ENCODE measurements at places on chromosomes 6 and 20. TPM values are rescaled to one million over a fixed set of nuclear protein-coding genes. Genes with fewer than 3 reads are reported as not detected.

- DNase-seq = no peak
These were observed 174.5 kb downstream of the CD83 start for GRCh38 chr6:14292119-14292518.

GRCh38 chr20:58236612-58237317 lies 8.3 kb upstream of the ANKRD60 start:
- DNase-seq = peak; percentile 83

GRCh38 chr6:166949528-166950442 lies 6.6 kb downstream of the RNASET2 start:
- no peak for DNase-seq

DNA sequence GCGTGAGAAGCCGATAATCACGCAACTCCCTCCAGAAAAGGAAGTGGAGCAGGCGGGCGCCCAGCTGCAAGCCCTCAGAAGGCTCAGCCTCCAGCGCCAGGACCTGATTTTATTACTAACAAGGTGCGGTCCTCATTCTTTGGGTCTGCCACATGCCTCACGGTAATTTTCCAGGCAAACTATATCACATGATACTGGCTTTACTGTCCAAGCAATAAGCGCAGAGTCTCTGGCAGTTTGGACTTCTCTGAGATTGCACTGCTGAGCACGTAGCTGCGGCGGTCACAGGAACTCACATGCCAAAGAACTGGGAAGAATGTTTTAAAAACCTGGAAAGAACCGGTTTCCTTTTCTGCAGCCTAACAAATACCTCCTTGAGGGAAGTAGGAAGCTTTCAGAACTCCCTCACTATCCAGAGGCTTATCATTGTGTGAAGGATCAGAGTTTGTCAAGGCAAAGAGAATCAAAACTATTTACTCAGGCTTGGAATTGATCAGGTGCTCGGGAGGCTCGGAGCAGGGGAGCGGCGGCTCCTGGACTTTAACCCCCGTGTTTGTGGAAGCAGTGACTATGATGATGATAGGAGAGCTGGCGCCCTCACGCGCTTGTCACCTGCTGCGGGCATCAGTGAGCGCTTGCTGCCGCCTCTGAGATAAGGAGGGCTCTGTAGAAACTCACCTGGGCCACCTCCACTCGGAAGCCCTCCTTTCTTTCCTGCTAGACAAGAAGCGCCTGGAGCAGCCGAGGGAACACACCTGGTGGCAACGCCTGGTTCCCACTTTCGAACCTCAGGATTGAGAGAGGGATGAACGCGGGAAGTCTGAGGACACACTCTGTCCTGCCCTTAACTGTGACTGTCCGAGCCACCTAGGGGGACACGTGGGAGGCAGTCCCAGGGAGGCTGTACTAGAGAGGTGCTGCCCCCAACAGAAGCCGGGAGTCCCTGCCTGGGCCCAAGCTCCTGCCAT lies 27.2 kb upstream of the SYNJ2 start:
- DNase-seq = peak; percentile 61

DNA sequence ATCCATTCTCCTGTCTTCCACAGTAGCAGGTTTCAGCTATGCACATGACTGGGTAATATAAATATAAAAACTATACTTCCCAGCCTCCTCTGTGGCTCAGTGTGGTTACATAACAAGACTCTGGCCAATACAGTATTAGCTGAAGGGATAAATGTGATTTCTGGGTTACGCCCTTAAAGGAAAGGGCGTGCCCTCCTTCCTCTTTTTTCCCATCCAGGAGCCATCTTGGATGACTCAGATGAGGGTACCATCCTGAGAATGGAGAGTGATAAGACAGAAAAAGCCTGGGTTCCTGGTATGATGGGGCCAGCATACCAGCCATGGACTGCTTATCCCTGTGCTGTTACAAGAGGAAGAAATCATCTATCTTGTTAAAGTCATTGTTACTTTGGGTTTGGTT lies 123.3 kb downstream of the NFATC2 start:
- DNase-seq = no peak

- no peak for DNase-seq
These were observed 10.3 kb downstream of the BPIFA1 start for GRCh38 chr20:33246077-33246476.

SCP2D1 gene
- not detected for polyA plus RNA-seq

DNA sequence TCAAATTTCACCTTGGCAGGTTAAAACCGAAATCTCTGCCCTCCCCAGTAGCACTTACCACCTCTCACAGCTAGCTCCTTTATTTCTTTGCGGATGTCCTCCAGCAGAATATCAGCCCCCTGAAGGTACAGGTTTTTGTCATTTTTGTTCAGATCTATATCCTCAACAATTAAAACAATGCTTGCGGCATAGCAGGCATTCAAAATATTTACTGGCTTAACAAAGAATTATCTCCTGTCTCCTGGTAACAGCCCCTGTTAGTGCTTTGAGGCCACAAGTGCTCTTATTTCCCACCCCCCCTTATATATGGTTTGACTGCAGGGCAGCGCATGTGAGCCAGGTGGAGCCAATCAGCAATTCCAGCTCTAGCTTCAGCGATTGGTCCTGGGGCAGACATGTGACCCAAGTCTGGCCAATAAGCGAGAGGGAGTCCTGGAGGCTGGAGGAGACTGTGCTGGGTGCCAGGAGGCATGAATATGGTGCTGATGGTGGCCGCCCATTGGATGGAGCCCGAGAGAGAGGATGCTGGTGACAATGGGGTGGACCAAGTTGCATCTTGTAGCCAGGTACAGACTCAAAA lies 21.0 kb downstream of the SULF2 start:
- no peak for DNase-seq

GRCh38 chr6:44831002-44831610 lies 443.6 kb downstream of the CDC5L start:
- DNase-seq = no peak

- no peak for DNase-seq
These were observed 192.3 kb downstream of the DLL1 start for GRCh38 chr6:170098428-170099170.

MYLK2 gene
- 54.0 TPM for polyA plus RNA-seq

- DNase-seq = peak; percentile 91
These were observed 24.5 kb downstream of the TSPYL4 start for GRCh38 chr6:116229287-116229913.

- DNase-seq = no peak
These were observed 598 bp upstream of the SOX4 start for GRCh38 chr6:21592953-21593352.

DNA sequence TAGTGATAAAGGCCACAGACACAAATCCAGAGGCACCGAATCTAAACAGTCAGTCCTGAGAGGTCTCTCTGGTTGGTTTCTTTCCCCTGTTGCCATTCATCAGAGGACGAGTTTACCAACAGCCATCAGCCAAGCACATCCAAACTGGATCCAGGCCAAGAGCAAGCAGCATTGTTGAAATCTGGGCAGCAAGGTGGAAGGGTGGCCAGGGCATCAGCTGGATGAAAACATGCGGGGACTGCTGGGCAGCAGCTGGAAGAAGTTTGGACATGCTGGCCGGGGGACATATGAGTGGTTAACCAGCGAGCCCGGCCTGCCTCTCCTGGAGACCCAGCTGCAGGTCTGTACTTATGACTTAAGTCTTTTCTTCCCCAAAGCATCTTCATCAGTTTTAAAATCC lies at the start of gene SMIM28:
Gene SMIM28 (plus strand): TSS at position 62 of the 400 bp plus-strand sequence. CDS start 168 bp downstream, at position 230.
- no peak for DNase-seq

CST4 gene
- polyA plus RNA-seq = not detected

IP6K3 gene
- polyA plus RNA-seq = 38.8 TPM

DNA sequence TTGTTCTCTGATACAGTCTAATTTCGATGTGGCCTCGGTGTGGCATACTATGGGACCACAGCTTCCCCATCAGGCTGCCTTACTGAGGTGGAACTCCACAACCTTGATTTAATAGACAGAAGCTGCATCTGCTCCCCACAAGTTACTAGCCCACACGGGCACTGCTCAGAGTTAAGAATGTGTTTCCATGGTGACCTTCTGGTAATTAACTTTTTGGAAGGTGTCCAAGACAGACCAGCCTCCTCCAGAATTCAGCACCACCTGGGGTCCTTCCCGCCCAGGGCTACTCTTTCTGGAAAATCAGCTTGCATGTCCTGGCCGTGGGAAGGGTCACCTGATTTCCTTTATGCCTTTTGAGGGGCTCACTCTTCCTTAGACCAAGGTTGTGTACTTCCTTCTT lies 48.7 kb upstream of the CDH4 start:
- DNase-seq = no peak

IPCEF1 gene
- 2.0 TPM for polyA plus RNA-seq

- DNase-seq = no peak
These were observed 60.9 kb upstream of the ZFAND3 start for GRCh38 chr6:37758647-37759046.

TRDN gene
- polyA plus RNA-seq = 189 TPM

DNA sequence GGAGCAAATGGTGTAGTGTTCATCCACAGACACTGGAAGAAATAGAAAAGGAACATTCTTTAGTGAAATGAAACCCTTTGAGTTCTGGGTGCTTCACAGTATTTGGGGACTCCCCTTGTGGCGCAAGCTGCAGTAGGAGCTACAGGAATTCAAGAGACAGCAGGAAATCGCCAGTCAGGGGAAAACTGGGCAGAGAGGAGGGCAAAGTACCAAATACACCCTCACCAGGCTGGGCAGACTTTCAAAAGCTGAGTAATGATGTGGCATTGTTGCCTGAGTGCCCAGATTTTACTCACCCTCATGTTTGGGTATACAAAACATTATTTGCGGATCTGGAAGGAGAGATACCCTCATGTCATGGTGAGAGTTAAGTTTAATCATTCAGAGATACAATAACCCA lies 97.9 kb downstream of the SOD2 start:
- no peak for DNase-seq

- no peak for DNase-seq
These were observed 69.0 kb upstream of the STXBP5 start for GRCh38 chr6:147135211-147135681.

LTB gene
- polyA plus RNA-seq = 1.5 TPM

DNA sequence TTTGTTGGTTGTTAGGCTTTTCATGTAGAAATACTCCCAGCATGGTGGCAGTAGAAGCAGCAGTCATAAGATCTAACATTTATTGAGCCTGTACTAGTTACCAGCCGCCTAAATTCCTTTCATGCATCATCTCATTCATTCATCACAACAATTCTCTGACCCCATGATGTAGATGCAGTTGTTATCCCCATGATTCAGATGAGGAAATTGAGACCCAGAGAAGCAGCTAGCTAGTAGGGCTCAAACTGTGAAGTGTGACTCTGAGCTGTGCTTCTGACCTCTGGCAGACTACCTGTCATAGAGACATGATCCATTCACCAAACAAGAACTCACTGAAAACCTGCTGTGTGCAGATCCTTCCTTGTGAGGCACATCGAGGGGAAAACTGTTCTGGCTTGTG lies 16.9 kb downstream of the RREB1 start:
- no peak for DNase-seq

DNA sequence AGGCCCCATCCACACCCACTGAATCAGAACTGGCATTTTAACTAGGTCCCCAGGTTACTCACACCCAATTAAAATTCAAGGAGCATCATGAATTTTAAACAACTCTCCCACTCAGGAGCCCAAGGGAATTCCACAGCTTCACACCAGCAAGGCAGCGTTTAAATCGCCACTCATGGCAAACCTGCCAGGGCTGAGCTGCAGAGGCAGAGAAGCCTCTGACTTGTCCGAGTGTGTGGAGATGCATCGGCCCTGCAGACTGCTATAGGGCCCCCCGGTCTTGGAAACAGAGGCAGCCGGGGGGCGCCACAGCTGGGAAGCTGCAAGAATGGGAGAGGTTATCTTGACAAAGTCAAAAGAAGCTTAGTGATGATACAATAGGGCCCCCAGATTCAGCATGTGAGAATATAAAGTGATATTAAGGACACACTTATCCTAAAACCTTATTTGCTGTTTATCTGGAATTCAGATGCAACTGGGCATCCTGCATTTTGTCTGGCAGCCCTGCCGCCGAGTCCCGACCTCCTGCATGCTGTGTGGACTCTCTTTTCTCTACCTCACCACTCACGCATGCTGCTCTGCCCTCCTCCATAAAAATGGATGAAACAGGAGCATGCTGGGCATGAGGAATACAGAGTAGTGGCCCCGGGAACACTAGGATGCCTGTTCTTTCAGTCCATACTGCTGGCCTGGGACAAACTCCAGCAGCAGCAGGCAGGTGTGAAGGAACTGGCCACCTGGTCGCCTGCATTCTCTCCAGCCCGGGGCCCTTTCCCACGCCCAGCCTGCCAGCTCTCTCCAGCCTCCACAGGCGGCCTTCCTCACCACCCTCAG lies 126.1 kb downstream of the PXDC1 start:
- no peak for DNase-seq

ZKSCAN4 gene
- polyA plus RNA-seq = 6.1 TPM

- no peak for DNase-seq
These were observed 1.9 kb upstream of the ULBP1 start for GRCh38 chr6:149961728-149962425.

- DNase-seq = no peak
These were observed 137.6 kb upstream of the RIN2 start for GRCh38 chr20:19620446-19620845.

RAB22A gene
- polyA plus RNA-seq = 13.5 TPM

ETV7 gene
- not detected for polyA plus RNA-seq

GRCh38 chr6:157861814-157862213 lies 38.8 kb downstream of the SNX9 start:
- DNase-seq = no peak

- peak; percentile 36 for DNase-seq
These were observed 43.2 kb upstream of the CRISP1 start for GRCh38 chr6:49909563-49909962.

DNA sequence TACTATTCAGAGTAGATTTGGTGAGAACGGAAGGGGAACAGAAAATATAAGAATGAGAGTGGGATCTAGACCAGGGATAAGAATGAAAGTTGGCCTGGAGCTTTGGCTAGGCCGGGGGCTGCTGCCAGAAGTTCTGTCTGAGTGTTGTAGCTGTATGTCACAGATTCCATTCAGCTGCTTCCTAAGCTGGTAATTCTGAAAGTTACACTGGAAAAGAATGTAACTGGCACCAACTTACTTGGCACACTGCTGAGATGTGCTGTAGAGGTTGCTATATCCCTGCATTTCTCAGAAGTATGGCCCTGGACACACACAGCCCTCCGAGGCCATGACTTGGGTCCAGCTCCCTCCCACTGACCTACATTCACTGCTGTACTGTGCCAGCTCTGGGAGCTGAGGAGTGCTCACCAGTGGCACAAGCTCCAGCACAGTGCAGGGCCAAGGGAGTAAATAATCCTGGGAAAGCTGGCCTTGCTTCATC lies 25.8 kb upstream of the TMEM217 start:
- peak; percentile 85 for DNase-seq

DNA sequence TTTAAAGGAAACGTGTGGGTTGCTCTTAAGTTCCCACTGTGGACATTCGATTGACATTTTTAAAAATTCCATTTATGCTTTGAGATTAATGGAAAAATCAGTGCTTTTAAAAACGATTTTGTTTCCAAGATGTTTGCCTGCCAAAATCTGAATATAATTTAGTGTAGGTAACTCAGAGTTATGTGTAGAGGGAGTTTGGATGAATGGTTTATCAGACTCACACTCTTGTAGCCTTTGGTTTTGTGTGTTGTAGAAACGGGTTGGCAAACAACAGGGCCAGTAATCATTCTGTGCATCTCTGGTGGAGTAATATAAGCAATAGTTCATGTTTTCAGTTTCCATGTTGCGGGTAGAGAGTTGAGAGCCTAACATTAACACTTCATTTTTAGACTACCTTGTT lies 140.6 kb downstream of the RPS12 start:
- no peak for DNase-seq

GRCh38 chr20:37383229-37383989 lies 37.5 kb downstream of the SRC start:
- no peak for DNase-seq

- peak; percentile 60 for DNase-seq
These were observed 100.1 kb upstream of the AGPAT4 start for GRCh38 chr6:161373905-161374451.

GRCh38 chr20:17992224-17992637 lies 23.4 kb downstream of the MGME1 start:
- no peak for DNase-seq

Measured in hindlimb muscle (tissue), 1 donor.